ENCODE measurements at places on chromosomes 2 and 18.

DNA sequence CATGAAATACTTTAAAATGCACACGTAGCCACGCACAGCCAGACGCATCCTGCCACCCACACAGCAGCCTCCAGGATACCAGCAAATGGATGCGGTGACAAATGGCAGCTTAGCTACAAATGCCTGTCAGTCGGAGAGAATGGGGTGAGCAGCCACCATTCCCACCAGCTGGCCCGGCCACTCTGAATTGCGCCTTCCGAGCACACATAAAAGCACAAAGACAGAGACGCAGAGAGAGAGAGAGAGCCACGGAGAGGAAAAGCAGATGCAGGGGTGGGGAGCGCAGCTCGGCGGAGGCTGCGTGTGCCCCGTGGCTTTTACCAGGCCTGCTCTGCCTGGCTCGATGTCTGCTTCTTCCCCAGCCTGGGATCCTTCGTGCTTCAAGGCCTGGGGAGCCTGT lies 4.1 kb downstream of the INHBB start:
- DNase-seq: no peak

- DNase-seq: no peak
Measured at GRCh38 chr18:50410894-50411293, 36.0 kb downstream of the SKA1 start.

DNA sequence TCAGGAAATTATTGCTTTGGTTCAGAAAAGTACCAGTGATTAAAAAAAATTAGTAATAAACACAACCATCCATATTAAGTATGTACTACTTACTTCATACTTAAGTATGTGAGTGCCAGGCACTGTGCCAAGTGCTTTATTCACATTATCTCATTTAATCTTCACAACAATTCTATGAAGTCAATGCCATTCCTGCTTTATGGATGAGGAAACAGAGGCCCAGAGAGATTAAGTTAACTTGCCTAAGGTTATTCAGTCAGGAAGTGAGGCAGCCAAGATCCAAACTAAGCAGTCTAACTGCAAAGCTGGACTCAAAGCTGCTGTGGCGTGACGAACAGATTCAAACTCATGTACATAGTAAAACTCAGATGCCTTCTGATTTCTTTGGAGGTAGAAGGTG lies 22.3 kb downstream of the DTNB start:
- no peak for DNase-seq

- no peak for DNase-seq
Measured at GRCh38 chr18:51480407-51481261, 283.2 kb upstream of the MEX3C start.

- no peak for DNase-seq
Measured at GRCh38 chr2:196399096-196399495, 227.7 kb upstream of the STK17B start.

GRCh38 chr2:172168917-172169346 lies 66.2 kb upstream of the DLX2 start:
- DNase-seq: no peak
